Right forelimb (tissue), 1 donor: ENCODE measurements at places on chromosomes 16 and 17.

DNA sequence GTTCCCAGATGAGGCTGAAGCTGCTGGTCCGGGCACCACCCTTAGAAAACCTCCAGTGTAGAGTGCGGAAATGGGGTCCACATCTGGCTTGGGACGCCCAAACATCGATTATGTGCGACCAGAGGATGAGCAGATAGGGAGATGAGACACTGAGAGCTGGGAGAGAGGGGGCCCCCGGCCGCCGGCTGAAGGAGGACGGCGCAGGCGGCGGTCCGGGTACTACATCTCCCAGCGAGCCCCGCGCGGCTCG is 182 bp upstream of the SPECC1 start:
- peak; percentile 91 for DNase-seq

DNA sequence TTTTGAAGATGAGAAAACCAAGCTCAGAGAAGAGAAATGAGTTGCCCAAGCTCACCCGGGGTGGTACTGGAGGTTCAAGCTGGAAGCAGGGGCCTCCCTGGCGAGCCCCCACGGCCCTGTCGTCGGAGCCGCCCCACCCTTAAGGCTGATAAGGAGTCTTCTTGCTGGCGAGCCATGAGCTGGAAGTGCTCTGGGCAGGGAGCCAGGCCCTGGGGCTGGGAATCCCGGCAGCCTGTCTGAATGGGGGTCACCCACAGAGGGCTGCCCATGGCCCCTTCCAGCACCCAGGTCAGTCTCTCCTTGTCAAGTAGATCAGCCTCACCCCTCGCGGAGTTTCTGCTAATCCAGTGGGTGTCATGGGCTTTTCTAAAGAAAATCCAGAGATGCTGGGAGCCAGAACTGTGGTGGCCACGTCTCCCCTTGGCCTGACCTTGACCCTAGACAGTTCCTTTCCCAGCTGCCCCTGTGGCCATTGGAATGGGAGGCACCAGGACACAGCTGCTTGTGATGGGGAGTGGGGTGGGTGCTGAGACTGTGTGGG is 1.2 kb upstream of the P2RX1 start:
- DNase-seq, result no peak

- no peak for DNase-seq
These were observed 189.2 kb downstream of the PRKCB start for GRCh38 chr16:24024971-24025370.

DNA sequence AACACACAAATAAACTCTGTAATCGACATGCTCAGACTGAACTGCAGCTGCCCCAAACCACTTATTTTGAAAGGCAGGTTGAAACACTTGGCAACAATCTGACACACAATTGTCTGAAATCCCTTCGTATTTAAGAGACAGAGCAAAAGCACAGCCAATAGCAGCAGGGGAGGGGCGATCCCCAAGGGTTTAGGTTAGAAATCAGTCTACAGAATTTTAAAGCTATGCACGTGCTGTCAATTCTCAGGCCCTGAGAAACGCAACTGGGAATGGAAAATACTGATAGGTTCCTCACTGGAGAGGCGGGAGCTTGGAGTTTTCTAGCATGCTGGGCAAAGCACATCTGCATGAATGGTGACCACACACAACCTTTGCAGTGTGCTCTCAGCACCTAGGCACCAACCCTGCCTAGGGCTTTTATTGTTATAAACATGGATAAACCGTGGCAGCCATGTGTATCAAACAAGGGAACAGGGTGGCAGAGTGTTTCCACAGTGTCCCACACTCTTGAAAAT is 168.0 kb downstream of the AATF start:
- DNase-seq, result no peak

GRCh38 chr17:56322991-56323390 is 169.7 kb downstream of the ANKFN1 start:
- no peak for DNase-seq

DNA sequence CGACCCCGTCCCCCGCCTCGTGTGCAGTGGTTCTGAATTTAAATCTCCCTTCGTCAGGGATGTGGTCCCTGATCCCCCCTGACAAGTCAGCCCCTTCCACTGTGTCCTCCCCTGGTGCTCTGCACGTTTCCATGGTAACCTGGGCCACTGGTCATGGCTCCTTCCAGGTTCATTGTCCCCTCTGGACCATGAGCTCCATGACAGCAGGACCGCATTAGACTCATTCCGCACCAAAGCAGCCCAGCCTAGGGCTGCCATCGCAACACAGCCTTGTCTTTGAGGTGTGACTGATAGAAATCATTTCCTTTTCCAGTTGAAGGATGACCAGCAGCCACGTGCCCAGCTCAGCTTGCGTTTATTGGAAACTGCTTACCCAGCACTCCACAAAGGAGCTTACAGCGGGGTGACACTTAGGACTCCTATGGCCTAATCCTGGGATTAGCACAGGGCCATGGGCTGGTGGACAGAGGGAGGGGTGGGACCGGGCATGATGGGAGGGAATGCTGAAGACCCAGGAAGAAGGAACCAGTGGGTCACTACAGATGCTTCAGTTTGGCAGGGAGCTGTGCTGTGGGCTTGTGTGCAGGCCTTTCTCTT is 7.6 kb downstream of the RCVRN start:
- no peak for DNase-seq

- no peak for DNase-seq
These were observed 40.9 kb downstream of the TMEM235 start for GRCh38 chr17:78272181-78272913.

GRCh38 chr16:23225109-23225508 is 42.6 kb downstream of the SCNN1G start:
- DNase-seq, result no peak

GRCh38 chr16:668519-669171 is 713 bp downstream of the RHOT2 start:
- no peak for DNase-seq
